ENCODE measurements at places on chromosomes 7 and 10.

DNA sequence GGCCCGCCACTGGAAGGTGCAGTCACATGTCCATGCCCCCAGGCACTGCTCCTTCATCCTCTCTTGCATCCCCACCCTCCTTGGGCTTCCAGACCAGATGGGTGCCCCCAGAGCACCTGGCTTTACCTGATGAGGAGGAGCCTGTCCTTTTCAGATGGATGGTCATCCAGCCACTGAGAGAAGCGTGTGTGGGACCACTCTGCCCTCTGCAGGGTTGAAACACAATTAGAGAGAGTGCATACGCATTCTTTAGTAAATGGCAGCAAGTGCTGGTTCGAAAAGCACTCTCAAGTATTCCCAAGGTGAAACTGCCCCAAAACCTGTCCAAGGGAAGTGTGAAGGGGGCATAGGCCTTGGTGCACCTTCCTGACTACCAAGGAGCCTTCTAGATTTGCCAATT lies 41.6 kb downstream of the HBP1 start:
- no peak for DNase-seq

- no peak for DNase-seq
Observed at GRCh38 chr10:14163377-14164086, 167.2 kb downstream of the FRMD4A start.

GRCh38 chr7:101087334-101088068 lies 2.2 kb downstream of the TRIM56 start:
- no peak for DNase-seq

DNA sequence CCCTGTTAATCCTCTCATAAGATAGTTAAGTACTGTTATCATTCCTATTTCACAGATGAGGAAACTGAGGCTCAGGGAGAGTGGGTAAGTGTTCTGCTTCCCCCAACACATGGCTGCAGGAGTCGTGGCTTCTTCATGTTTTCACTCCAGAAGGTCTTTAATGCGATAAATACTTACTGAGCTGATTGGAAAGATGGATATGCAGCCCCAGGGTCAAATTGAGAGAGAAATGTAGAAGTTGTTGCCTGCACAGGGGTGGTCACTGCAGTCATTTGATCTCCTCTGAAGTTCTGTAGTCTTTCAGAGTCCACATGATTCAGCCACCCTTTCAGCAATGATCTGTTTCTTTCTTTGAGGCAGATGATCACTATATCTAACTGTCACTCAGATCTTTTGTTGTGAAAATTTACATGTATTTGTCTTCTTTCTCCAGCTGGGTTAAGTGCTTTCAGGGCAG lies 29.3 kb downstream of the CRCP start:
- DNase-seq = no peak

DNA sequence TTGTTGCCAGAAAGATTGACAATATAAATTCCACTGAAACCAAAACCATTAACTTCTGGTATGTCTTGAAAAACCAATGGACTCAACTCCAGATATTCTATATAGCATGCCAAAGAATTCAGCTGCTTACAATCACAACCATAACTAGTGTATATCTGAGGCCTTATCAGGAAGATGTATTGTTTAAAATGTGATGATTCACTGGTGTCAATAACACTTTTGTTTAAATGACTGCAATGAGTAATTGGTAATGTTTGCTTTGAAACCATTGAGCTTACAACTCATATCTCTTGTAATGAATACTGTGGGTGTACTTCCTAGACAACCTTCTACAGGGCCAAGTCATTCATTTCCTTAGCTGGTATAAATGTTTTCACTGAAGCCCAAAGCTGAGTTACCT lies 727.9 kb upstream of the KCND2 start:
- no peak for DNase-seq

GRCh38 chr10:27701938-27702537 lies 43.6 kb downstream of the MKX start:
- DNase-seq = no peak

DNA sequence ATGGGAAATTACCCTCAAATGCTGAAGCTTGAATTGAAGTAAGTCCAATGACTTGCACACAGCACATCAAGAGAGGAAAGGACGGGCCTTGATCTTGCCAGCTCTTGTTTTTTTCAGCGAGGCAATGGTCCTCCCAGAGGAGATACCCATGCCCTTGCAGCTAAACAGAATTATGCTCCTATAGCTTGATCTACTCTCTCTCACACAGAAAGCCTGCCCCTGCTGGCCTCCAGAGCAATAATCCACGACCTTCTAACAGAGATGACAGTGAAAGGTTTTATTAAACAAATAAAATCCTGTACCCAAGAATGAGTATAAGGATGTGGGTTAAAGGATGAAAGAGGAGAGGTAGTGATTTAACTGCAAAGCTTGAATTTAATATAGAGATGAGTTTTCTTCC lies 268.0 kb downstream of the ADRA2A start:
- DNase-seq = no peak

GRCh38 chr10:105207476-105207995 lies 566.4 kb downstream of the SORCS3 start:
- DNase-seq = no peak

DNA sequence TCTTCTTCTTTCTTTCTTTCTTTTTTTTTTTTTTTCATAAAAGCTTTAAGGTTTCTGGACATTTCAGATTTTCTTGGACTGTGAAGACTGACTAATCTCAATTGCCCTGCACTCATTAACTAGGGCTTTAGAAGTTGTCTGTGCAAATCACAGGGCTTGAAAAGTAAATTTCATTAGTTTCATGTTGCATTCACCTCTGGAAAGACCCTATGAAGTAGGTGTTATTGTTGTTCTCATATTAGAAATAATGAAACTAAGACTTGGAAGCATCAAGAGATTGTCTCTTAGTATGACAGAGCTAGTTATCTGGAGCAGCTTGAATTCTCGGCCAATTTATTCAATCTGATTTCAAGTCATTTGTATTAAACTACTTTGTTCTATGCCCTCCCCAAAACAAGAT lies 28.2 kb upstream of the SEMA3D start:
- DNase-seq = no peak

DNA sequence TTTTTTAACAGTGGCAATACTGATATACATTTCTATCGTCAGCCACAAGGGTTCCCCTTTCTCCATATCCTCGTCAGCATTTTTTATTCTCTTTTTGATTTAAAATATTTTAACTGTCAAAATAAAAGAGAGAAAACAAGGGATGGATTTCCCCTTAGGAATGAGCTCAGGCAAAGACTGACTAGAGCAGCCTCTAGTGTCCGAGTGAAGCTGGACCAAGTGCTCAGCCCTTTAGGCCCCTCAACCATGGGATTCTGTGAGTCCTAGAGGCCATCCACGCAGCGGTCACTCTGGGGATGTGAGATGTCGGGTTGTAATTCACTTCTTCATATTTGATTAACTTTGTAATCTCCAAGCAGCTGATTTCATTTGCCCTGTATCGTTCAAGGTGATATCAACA lies 137.4 kb upstream of the RNF32 start:
- DNase-seq = no peak

DNA sequence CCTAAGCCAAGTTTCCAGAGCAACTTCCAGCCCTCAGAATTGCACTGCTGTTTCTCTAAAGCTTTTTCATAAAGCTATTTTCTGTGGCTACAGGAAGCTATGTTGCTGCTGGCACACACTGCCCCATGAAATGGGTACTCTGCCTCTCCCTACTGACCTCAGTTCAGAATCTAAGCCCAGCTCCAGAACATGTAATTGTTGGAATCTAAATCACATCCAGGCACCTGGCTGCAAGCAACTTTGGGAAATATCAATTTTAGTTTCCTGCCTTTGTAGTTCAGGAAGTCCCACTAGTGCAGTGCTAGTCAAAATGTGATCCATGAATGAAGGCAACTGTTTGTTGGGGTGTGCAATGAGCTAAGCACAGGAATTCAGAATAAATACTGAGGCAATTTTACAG lies 226.2 kb downstream of the THSD7A start:
- DNase-seq = no peak

GRCh38 chr7:142579946-142580345 lies 169.3 kb upstream of the PRSS1 start:
- no peak for DNase-seq

GRCh38 chr7:51611937-51612336 lies 295.3 kb upstream of the COBL start:
- DNase-seq = no peak

- DNase-seq = no peak
Observed at GRCh38 chr7:11413901-11414300, 418.1 kb downstream of the THSD7A start.

DNA sequence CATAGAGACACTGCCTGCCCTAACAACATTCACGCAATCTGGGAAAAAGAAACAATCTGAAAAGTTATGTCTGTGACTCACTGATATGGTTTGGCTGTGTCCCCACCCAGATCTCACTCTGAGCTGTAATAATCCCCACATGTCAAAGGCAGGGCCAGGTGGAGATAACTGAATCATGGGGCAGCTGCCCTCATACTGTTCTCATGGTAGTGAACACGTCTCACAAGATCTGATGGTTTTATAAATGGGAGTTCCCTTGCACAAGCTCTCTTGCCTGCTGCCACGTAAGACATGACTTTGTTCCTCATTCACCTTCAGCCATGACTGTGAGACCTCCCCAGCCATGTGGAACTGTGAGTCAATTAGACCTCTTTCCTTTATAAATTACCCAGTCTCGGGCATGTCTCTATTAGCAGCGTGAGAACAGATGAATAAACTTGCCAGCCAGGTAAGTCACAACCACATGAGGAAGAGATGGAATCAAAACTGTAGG lies 341.5 kb upstream of the AOAH start:
- DNase-seq = no peak

DNA sequence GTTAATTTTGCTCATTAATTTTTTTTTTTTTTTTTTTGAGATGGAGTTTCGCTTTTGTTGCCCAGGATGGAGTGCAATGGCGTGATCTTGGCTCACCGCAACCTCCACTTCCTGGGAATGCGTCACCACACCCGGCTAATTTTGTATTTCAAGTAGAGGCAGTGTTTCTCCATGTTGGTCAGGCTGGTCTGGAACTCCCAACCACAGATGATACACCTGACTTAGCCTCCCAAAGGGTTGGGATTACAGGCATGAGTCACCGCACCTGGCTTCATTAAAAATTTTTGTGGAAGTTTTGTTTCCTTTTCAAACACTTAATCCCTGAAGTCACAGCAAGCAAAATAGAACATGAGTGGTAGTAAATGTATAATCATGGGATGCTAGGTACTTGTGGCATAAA lies 857.2 kb upstream of the PHF14 start:
- DNase-seq = no peak

GRCh38 chr7:135755351-135755753 lies 6.7 kb upstream of the FAM180A start:
- DNase-seq = no peak

DNA sequence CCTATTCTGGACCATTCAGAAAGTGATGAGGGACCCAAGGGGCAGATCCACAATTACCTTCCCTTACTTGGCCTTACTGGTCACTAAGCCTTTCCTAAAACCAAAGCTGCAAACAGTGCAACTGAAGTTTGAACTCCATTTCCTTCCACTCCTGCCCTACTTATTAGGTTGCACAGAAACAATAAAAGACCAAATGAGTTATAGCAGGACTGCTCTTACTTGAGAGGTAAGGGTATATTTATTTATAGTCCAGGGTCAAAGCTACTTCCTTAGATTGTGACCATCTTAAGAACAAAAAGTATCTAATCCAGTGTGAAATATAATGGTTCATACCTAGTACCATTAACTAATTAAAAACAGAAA lies 27.0 kb downstream of the CDK6 start:
- DNase-seq = no peak

DNA sequence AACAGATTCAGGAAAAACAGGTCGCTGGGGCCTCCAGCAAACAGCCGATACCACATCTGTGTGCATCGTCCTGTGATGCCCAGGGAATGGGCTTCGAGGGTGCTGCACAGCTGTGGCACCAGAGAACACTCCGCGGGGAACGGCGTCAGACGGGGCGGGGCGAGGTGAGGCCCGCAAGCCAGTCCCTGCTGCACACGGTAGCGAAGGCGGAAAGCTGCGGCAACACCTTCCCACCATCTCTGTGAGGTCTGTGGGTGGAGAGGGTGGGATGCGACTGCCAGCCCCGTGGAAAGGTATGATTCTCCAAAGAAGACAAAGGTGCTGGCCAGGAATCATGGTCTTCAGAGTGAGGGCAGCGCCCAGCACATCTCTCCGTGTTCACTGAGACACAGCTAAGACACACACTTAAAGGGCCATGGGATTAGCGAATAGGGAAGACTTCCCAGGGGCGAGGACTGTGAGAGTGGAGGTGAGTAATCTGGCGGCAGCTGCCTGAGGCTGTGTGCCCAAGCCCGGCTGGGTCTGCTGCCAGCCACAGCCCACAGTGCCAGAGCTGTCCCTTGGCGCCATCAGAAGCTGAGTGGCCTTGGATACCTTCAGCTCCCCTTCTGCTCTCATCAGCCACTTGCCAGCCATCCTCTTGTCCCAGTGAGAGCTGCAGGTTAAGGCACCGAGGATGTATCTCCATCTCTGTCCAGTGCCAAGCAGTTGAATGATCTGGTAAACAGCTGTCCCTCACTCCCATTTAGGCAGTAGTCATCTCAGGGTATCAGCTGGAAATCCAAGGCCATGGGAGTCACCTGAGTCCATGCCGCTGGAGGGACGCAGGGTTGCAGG lies 17.6 kb downstream of the PRKAG2 start:
- no peak for DNase-seq

GRCh38 chr10:77417806-77418640 lies 219.6 kb downstream of the KCNMA1 start:
- no peak for DNase-seq

DNA sequence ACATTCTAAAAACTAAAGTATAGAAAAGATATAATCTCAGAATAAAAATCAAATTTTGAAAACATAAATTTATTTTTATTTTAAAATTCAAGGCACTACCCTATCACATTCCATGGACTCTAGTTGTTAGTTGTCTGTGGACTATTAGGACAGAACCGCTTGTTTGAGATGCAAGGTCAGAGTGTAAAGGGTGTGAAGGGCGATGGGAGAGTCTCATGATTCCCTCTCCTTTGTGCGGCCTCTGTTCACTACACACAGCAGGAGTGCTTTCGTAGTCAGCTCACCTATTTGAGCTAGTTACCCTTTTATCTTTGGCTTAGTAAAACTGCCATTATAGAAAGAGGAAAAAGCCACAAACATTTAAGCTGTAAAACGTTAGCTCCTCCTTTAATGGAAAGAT lies 189.8 kb upstream of the TEX47 start:
- DNase-seq = no peak

DNA sequence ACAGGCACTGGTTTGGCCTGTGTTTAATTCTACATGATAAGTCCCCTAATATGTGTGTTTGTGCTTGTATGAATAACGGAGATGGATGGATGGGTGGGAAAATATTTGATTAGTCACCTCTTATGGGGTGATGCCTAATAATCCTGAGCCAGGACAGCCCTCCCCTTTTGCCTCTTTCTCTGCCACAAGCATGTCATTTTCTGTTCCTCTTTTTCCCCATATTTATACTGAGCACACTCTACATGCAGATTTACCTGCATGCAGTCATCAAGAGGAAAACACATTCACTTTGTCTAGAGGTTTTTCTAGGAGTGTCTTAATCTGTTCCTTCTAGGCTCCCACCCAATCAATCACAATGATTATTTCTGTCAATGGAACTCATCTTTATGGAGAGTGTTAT lies 111.6 kb upstream of the TBX20 start:
- no peak for DNase-seq

GRCh38 chr10:89163265-89163995 lies 43.7 kb downstream of the CH25H start:
- DNase-seq = peak; percentile 84

- no peak for DNase-seq
Observed at GRCh38 chr7:7516156-7516555, 19.5 kb downstream of the COL28A1 start.

- no peak for DNase-seq
Observed at GRCh38 chr7:12233175-12233574, 22.1 kb downstream of the TMEM106B start.

GRCh38 chr10:82938331-82938730 lies 1063.3 kb downstream of the NRG3 start:
- DNase-seq = no peak

Data from GM12864 (cell line).